ENCODE measurements at places on chromosomes 11 and 22.
A peak's percentile ranks its signal among the peaks of the same experiment; 100 is the strongest.

DNA sequence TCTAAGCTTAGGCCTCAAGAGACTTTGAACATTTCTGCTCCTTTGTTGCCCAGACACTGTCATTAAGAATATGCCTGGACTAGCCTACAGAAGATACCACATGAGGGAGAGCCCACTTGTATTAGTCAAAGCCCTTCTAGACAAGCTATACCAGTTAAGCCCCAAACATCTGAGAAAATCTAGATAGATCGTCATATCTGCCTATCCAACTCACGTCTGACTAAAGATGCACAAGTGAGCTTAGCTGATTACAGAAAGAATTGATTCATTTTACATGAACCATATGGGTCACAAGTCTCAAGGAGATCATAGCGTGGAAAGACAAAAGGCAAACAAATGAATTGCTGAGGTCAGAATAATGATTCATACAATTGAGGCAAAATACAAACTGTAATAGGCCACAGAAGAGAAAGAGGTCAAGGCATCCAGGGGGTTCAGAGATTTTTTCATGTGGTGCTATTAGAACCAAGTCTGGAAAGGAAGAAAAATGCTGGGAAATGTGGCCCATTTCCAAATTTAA, 1155.5 kb upstream of the TENM4 start:
- DNase-seq = no peak

GRCh38 chr11:36868380-36868779, 270.3 kb upstream of the RAG2 start:
- DNase-seq = no peak

DNA sequence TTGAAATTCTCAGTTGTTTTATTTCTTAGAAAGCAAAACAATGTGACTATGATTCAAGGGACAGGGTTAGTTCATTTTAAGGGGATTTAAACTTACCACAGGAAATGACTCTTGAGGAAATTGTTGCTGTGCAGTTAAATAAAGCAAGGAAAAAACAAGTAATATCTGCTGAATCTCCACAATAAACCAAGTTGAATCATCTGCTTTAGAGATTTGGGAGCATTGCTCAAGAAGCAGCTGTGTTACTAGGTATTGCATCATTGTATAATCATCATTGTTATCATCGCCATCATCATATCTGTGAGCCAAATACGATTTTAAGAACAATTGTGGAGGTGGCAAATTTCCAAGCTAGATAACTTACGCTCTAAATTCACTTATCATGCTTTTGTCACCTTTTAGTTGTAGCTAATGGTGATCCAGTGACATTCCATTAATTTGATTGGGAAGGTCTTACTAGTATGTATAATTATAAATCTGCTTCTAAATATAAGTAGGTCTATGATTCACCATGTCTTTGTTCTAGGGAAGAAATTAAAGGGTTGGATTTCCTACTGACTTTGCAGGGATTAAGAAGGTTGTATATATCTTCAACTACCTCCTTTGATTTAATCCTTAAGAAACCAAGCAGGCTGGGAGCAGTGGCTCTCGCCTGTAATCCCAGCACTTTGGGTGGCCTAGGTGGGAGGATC, 19.9 kb downstream of the MMP10 start:
- DNase-seq = no peak

DNA sequence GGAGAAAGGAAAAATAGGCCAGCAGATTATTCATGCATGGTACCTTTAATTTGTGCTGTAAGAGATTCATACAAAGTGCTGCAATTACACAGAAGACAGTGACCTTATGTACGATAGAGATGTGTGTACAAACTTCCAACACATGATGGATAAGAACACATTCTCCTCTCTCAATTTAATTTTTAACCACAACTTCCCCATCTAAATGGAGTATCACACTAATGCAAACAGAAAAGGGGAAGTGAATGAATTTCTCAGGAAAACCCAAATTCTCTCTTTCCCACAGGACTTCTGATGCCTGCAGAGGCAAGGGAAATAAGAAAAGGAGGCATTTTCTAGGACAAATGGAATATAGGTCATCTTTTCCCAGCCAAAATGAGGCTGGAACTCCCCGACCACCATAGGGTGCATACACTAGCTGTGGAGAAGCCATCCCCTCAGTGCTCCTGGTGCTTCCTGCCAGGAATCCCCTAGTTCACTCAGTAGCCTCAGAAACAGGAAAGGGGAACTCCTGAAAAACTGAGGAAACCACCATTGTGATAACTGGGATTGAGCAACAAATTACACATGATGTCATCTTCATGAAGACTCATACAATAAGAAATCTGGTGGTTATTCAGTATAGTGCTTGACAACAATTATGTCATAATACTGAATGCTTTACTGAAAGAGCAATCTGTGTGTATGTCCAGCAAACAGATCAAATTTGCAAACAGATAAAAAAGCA, 22.4 kb downstream of the MMP10 start:
- DNase-seq = no peak

GRCh38 chr11:61495801-61496601, 12.5 kb upstream of the LRRC10B start:
- peak; percentile 82 for DNase-seq

DNA sequence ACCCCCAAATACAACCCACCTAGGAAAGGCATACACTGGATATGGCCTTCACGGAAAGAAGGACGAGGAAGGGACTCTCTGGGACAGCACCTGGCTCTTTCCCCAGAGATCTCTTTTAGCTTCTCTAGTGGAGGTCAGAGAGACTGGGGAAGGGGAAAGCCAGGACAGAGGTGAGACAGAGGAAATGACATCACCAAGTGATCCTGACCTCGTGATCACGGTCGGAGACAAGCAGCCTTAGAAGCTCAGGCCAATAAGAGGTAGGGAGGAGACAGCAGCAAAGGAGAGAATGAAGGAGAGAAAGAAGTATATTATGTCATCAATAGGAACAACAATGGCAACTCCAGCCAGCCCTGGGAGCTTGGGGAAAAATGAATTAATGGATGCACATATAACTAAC, 15.4 kb upstream of the TMPRSS13 start:
- no peak for DNase-seq

All from NCI-H1694 (cell line).